ENCODE measurements at places on chromosomes 6 and 20.

DNA sequence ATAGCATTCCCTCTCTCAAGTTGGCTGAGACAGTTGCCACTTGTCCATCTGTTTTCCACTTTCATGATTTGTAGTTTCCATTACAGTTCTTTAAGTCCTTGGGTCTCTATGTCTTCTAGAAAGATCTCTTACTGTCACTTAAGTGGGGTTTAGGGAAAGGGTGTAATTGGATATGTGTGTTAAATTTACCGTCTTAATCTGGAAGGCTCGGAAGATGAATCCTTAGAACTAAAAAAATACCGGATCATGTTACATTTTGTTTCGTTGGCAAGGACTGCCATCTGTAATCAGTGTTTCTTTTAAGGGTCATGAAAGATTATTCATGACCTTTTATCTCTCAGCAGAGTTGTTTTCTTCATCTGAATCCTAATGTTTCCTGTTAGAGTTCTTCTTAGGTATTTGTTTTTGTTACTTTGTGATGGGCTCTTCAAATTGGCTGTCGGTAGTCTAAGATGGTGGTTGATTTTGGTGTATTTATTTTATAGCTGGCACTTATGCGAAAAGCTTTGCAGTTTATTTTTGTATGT lies 21.8 kb upstream of the BTBD3 start:
- no peak for DNase-seq

GRCh38 chr6:40353967-40354452 lies 233.2 kb downstream of the LRFN2 start:
- DNase-seq, result no peak

- no peak for DNase-seq
These were observed 185.5 kb upstream of the NRSN1 start for GRCh38 chr6:23940466-23940865.

- no peak for DNase-seq
These were observed 44.6 kb downstream of the STXBP5 start for GRCh38 chr6:147248859-147249258.

GRCh38 chr6:151998784-151999183 lies 191.3 kb downstream of the ESR1 start:
- DNase-seq, result no peak

DNA sequence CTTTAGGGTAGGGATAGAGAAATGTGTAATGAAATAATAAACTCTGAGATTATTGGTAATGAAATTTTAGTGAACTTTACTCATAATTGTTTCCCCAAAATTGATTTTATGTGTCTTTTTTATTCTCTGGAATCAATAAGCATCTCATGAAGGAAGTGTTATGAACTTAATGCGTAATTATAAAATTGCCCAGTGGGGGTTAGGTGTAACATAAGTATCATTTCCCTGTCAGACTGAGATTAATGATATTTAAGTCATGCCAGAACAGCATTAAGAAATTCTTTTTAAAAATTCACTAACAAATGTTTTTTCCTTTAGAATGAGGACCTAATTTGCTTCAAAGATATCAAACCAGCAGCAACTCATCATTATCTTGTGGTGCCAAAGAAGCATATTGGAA lies 10.0 kb downstream of the HINT3 start:
- no peak for DNase-seq

DNA sequence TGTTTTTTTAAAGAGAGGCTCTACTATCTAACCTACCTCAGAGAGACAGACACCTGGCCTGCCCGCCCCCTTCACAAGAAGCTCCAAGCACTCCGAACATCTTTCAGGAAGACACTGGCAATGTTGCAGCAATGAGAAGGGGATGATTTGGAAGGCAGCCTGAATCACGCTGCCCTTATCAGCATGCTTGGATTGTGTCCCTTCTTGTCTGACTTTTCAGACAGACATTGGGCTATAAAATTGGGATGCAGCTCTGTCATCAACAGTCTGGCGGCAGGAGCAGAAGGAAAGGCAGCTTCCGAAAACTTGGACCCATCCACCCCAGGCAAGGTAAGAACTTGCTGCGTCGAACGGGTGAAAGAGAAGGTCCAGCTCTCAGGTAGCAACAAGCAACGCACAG lies 56.0 kb downstream of the CDK5RAP1 start:
- no peak for DNase-seq

- no peak for DNase-seq
These were observed 9.0 kb downstream of the NFATC2 start for GRCh38 chr20:51533291-51534172.

DNA sequence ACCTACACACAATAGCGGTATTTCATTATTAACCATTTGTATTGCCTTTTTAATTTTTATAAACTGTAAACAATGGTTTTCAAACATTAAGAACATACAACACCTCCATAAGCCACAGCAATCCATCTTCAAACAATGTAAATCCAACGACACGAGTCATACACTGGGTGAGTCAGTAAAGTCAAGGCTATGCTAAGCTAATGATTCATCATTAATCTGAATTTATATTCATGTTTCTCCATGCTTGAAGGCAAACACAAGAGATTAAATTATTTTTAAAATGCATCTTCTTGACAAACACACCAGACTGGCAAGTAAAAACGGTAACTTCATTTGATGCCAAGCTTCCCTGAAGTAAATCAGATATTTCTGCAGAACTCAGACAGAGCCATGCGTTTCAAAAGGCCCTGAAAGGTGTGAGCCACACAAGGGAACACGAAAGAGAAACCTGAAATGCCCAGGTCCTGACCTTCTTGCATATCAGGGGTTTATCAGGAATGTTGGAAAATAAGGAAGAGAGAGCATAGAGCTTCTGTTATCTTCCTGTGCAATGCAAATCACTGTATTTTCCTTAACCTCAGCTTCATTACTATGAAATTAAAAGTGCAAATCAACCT lies 162.5 kb downstream of the ALDH8A1 start:
- no peak for DNase-seq

GRCh38 chr20:37418591-37419109 lies 72.7 kb downstream of the SRC start:
- DNase-seq, result no peak

GRCh38 chr6:48664826-48665225 lies 553.8 kb upstream of the PTCHD4 start:
- no peak for DNase-seq

DNA sequence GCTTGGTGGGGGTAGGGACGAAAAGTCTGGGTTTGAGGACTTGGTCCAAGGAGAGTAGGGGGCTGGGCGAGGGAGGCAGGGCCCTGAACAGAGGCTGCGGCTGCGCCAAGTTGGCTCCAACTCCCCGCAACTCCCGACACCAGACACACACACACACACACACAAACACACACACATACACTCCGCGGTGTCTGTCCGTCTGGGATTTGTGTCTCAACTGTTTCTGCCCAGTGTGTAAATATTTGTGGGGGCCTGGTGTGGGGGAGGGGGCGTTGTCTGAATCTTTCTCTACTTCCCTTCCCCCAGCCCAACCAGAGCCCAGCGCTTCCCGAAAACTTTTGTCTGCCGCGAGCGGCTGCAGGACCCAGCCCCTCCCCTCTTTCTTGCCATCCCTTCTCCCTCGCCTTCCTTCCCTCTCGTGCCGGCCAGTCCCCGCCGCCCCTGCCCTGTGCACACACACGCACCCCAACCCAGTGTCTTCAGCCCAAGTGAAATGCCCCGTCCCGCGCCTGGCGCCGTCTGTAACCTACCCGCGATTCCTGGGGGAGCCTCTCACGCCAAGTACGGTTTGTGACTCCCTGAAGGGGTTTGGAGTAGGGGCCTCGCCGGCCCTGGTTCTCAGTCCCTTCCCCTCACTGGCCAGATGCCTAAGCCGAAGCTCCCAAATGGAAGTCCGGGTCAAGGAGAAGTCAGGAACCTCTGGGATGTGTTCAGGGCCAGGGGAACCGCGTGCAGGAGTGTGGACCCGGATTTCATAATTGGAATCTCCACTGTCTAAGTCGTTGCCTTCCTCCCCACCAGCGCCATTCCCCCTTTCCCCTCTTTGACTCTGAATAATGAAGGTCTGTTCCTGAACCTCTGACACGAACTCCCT lies 904 bp downstream of the MDFI start:
- no peak for DNase-seq

GRCh38 chr20:46931699-46932098 lies 37.1 kb downstream of the EYA2 start:
- no peak for DNase-seq

- no peak for DNase-seq
These were observed 180.9 kb downstream of the KIF16B start for GRCh38 chr20:16392346-16392745.

- no peak for DNase-seq
These were observed 3.1 kb downstream of the CNPY3 start for GRCh38 chr6:42932412-42932811.

GRCh38 chr6:16840291-16840690 lies 79.0 kb upstream of the ATXN1 start:
- DNase-seq, result no peak

DNA sequence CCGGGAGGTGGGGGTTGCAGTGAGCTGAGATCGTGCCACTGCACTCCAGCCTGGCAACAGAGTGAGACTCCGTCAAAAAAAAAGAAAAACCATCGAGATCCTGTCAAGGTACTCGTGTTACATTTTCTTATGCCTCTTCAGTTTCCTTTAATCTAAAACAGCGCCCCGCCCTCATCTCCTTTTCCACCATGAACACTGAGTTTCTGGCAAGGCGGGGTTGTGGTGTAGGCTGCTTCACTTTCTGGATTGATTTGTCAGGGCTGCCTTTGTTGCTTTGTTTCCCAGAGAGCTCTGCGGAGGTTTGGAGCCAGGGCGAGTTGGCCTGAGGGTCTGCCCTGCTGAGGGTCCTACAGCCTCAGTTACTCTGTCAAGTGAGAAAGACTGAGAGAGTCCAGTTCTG lies 8.9 kb downstream of the ITPR3 start:
- DNase-seq, result no peak

DNA sequence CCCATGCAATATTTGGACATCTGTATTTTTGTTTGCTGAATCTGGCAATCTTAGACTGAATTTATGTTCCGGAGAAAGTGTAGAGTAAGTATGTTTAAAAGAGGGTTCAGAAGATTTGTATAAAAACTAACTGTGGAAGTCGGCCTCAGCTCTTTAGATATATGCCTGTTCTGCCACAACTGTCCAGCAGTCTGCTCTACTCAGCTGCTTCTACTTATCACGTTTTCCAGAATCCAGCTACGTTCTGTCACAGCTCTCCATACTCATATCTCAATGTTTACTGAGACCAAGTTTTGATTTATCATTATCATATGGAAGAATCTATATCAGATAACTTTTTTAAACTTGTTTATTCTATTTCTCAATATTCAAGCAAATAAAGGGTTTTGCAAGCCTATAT lies 721.3 kb downstream of the EYS start:
- DNase-seq, result no peak

- DNase-seq, result no peak
These were observed 242.7 kb downstream of the SOX4 start for GRCh38 chr6:21836277-21836676.

- DNase-seq, result no peak
These were observed 100.2 kb upstream of the HMGN3 start for GRCh38 chr6:79334674-79335073.

DNA sequence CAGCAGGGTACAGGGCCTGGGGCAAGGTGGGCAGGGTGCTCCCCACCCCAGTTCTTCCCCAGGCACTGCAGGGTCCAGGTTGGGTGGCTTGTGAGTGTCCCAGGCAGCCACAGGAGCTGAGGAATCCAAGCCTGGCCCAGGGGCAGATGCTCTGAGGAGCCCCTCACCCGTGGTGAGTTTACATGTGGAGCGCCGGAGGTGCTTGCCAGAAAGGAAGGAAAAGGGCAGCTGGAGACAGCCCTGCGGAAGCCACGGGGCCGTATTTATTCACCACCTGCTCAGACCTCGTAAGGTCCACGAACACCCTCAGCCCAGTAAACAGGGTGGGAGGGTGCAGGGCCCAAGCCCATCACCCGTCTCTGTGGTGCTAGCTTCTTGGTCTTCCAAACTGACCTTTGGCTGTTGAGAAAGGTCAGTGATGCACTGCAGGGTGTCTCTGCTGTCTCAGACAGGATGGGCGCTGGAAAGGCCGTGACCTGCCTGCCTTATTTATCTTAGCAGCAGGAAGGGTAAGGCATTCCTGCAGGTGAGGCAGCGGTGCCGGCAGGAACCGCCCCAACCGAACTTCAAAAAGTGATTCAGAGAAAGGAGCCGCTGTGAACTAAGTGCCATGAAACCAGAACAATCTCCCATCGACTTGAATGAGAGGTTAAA lies 4.0 kb upstream of the FRMD1 start:
- no peak for DNase-seq

GRCh38 chr20:4038047-4038459 lies 22.7 kb upstream of the RNF24 start:
- DNase-seq, result peak; percentile 92

DNA sequence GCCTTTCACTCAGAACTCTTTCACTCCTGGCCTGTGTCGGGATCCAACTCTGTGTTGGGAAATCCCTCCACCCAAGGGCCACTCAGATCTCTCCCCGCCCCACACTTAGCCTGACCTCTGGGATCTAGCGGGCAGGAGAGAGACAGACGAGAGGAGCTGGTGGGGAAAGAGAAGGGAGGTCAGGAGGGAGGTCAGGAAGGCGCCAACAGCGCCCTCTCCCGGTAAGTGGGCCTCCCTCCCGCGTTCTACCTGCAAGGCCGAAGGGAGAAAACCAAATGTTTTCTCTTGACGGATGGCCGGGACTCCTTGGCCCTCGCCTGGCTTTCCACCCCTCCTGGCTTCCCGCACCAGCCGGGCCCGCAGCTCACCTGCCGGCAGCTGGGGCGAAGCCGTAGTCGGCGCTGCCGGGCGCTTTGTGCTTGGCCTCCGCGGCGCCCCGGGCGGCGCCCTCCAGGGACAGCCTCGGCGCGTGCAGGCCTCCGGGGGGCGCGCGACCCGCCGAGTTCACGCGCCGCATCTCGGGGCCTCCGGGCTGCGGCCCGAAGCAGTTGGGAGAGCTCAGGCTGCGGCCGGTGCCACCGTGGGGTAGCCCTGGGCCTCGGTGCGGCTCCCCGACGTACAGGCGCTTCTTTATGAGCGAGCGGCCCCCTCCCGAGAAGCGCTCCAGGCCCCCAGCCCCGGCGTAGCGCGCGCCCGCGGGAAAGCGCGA lies 38.2 kb downstream of the C6orf132 start:
- DNase-seq, result peak; percentile 84

DNA sequence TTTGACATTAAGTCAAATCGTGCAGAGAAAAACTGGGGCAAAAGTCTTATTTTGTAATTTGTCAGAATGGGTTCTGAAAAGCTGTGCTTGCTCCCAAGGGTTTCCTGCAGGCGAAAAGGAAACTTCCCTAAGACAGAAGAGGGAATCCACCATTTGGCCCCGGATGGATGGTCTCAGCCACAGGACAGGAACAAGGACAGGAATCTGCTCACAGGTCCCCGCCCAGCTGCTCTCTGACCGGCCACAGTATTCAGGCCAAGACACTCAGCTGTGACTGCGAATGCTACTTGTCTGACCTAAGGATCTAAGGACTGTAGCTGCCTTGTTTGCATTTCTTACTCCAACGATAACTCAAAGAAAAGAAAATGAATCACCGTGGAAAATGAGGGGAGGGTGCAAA lies 197.0 kb downstream of the BMP7 start:
- DNase-seq, result peak; percentile 31

- no peak for DNase-seq
These were observed 221.1 kb upstream of the PRSS16 start for GRCh38 chr6:27026361-27026760.

GRCh38 chr6:143107440-143107839 lies 46.8 kb downstream of the AIG1 start:
- no peak for DNase-seq

- peak; percentile 74 for DNase-seq
These were observed 101.9 kb upstream of the NAA20 start for GRCh38 chr20:19915111-19915798.

GRCh38 chr20:40844332-40844731 lies 155.3 kb upstream of the MAFB start:
- DNase-seq, result no peak

- no peak for DNase-seq
These were observed 32.0 kb downstream of the GNAS-AS1 start for GRCh38 chr20:58818586-58819285.

Data from cardiac septum (tissue), 1 donor.